ENCODE measurements at places on chromosomes 11 and 22.

- no peak for DNase-seq
Measured at GRCh38 chr11:79413268-79413667, 27.6 kb downstream of the TENM4 start.

- no peak for DNase-seq
Measured at GRCh38 chr22:43471606-43472135, 59.9 kb downstream of the MPPED1 start.

DNA sequence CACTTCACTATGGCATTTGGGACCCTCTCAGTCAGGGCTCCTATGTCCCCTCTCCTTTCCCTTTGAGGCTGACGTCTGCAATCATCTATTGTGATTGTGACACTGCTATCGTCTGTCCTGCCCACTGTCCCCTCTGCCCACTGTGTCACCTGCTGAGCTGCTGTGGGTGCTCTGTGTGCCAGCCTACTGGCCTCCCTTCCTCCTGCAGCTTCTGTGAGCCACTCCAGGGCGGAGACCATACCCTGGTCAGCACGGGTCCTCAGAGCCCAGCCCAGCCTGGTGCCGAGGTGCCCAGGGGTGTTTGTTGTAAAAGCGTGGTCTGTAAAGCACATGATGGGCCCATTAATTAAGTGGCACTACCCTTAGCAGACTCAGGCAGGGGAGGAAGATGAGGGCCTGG lies 29.4 kb downstream of the MPPED1 start:
- no peak for DNase-seq

DNA sequence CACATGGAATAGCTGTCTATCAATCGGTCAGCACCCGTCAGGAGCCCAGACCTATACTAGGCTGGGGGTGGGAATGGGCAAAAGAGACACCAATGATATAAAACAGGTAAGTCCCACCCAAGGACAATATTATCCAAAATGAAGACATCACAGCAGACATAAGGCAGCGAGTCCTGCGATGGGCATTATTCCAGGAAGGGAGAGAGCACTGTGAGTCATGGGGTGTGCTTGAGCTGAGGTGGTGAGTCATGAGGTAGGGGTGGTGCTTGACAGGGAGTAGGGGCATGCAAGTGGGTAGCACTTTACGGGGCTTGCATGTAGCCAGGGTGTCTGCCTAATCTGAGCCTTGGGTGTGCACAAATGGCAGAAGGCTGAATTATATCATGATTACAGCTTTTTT lies 605.0 kb upstream of the CADM1 start:
- DNase-seq: no peak

DNA sequence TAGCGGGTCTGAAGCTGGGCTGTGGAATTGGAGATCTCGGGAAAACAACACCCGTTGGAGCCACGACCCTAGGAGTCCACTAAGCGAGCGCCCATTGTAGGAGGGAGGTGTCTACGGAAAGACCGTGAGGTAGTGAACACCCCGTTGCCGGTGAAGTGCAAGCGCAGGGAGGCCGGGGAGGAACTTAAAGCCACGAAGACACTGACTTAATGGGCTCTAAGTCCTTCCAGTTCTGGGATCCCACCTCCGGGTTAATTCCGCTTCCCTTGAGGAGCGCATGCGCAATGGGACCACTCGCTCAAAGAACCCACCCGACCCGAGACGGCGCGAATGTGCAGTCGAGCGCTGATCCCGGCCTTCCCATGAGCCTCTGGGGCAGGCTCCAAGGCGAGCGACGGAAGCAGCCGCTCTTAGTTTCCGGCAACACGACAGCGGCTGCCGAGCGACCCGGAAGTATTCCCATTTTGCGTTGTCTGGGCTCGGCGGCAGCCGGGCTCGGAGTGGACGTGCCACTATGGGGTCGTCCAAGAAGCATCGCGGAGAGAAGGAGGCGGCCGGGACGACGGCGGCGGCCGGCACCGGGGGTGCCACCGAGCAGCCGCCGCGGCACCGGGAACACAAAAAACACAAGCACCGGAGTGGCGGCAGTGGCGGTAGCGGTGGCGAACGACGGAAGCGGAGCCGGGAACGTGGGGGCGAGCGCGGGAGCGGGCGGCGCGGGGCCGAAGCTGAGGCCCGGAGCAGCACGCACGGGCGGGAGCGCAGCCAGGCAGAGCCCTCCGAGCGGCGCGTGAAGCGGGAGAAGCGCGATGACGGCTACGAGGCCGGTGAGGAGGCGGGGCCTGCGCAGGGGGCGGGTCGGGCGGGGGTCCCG lies at the start of gene SART1:
Gene SART1 (plus strand): TSS at position 468 of the 874 bp plus-strand sequence. CDS start 47 bp downstream, at position 515.
- DNase-seq: peak; percentile 99

- no peak for DNase-seq
Measured at GRCh38 chr11:131307506-131307905, 62.9 kb upstream of the NTM start.

DNA sequence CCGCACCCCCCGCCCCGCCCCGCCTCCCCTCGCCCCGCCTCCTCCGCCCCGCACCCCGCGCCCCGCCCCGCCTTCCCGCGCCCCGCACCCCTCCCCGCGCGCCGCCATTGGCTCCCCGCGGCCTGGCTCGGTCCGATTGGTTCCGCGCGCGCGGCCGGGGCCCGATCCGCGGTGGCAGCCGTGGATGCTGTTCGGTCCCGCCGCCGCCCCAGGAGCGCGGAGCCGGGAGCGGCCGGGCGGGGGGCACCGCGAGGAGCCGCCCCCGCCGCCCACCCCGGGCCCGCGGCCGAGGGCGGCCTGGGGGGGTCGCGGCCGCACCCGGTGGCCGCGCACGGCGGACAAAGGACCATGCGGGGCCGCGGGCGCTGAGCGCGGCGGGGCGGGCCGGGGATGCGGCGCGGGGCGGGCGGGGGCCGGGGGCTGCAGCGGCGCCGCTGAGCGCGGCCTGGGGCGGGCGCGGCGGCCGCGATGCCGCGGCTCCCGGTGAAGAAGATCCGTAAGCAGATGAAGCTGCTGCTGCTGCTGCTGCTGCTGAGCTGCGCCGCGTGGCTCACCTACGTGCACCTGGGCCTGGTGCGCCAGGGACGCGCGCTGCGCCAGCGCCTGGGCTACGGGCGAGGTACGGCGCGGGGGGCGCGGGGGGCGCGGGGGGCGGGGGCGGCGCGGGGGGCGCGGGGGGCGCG lies at the start of gene B4GALNT4:
Gene B4GALNT4 (plus strand): TSS at position 164 of the 683 bp plus-strand sequence. CDS start 305 bp downstream, at position 469.
- peak; percentile 80 for DNase-seq

DNA sequence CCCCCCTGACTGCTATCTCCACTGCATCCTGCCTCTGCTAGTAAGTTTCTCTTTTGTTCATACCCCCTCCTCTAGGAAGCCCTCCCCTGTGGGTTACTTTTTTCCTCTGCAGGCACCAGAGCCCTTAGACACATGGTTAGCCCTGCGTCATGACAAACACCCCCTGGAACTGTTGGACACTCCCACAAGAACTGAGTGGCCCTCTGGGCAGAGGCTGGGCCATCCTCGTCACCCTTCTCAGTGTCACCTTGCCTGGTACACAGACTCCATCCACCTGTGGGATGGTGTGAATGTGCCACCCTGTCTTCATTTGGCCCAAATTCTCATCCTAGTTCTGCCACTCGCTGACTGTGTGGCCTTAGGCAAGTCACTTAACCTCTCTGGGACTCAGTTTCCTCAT lies 4.1 kb upstream of the RAB3IL1 start:
- DNase-seq: peak; percentile 16

- DNase-seq: no peak
Measured at GRCh38 chr11:126189109-126189929, 22.1 kb downstream of the RPUSD4 start.

- DNase-seq: no peak
Measured at GRCh38 chr22:47997612-47998011, 1235.2 kb downstream of the TBC1D22A start.

- DNase-seq: no peak
Measured at GRCh38 chr11:31689559-31689958, 121.6 kb downstream of the PAX6 start.

All from HuH-7 (cell line).